ENCODE measurements at places on chromosomes 13 and 19.

DNA sequence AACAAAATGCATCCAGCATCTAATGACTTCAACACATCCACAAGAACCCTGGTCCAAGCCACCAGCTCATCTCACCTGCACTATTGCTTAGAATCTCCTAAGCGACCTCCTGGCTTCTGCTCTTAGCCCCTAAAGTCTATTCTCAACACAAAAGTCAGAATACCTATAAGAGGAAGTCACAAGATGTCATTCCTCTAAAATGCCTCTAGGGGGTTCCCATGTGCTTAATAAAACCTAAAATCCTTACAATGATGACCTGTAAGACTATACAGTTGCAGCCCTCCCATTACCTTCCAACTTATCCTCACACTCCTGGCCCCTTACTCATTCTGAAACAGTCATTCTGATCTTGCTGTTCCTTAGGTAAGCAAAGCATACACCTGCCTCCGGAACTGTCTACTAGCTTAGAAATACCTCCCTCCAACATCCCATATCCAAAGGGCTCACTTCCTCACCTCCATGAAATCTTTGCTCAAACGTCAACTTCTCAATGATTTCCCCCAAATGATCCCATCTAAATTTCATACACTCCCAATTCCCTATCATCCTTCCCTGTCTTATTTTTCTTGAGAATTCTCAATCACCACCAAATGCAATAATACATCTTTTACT is 10.0 kb downstream of the ATP7B start:
- peak; percentile 73 for DNase-seq

DNA sequence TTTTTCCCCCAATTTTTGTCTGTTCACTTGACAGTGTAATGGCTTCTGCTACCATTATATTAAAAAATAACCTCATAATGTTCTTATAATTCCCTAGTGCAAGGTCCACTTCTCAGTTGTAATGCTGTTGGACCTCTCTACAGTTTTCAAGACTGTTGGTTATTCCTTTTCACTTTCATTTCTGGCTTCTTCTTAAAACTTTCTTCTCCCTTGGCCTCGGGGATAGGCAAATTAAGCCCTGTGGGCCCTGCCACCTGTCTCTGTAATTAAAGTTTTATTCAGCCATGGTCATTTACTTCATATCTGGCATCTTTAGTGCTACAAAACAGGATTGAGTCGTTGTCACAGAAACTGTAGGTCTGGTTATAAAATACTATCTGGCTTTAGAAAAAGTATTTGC is 313.5 kb downstream of the KLF12 start:
- no peak for DNase-seq

- DNase-seq, result no peak
Observed at GRCh38 chr19:14337510-14337909, 43.7 kb upstream of the ADGRE5 start.

- DNase-seq, result no peak
Observed at GRCh38 chr19:43406297-43406696, 8.4 kb upstream of the TEX101 start.

- no peak for DNase-seq
Observed at GRCh38 chr13:109680930-109681329, 105.5 kb downstream of the IRS2 start.

DNA sequence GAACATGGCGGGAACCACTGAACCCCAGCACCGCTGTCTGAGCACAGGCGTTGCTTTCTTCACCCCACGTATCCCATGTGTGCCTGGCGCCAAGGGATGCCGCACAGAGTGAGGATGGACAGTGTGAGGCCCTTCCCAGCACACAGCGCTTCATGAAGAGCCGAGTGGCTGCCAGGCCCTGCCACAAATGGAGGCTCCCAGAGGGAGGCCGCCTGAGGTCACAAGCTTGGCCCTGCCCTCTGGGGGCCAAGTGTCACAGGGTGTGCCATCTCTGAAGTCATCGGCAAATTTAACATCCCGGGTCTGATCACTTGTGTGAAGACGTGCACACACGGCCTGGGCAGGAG is 24.4 kb downstream of the MPND start:
- DNase-seq, result no peak

GRCh38 chr19:55353803-55354697 is 469 bp downstream of the COX6B2 start:
- DNase-seq, result no peak

GRCh38 chr19:32138416-32138815 is 207.0 kb upstream of the ZNF507 start:
- DNase-seq, result no peak

DNA sequence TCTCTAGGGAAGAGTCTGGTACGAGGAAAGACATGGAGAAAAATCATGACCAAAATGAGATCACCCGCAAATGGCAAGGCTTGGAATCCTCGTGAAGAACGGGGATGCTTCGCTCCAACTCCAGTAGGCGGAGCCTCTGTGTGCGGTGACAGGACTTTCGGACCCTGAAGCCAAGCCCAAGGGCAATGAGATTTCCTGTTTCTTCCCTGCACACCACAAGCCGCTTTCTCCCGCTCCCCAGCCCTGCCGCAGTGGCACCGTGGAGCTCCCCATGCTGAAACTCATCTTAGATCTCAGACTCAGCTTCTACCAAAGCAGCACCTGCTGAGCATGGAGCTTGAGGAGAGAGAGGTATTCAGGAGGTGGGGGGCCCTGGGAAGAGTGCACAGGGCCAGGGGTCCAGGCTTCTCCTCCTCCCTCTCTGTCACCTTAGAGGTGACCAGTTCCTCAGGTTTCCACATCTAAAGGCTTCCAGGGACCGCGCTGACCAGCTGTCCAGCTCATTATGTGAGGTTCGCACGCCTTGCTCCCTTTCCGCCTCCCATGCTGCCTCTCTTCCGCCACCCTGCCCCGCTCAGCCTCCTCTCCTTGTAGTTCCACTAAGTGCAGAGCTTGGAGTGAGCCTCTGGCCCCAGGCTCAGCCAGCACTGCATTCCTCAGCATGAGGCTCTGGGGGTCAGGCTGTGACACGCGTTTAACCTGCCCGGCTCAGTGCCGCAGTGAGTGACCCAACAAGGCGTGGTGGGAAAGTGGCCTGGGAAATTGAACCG is 153.8 kb upstream of the SOX1 start:
- no peak for DNase-seq

- no peak for DNase-seq
Observed at GRCh38 chr13:76991432-76991795, 467 bp upstream of the CLN5 start.

DNA sequence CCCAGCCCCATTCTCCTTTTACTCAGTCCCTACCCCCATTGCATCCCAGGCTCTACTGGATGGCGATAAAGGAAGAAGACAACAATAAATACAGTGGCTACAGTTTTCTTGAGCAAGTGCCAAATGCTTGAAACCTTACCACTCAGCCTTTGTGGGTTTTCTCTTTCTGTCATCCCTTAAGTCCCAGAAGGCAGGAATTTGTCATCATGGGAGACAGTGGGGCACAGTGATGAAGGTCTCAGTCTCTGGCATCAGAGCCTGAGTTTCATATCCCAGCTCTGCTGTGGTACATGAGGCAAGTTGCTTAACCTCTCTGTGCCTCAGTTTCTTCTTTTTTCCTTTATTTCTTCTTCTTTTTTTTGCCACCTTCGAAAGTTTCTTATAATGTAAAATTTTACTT is 5.1 kb upstream of the COMP start:
- no peak for DNase-seq

DNA sequence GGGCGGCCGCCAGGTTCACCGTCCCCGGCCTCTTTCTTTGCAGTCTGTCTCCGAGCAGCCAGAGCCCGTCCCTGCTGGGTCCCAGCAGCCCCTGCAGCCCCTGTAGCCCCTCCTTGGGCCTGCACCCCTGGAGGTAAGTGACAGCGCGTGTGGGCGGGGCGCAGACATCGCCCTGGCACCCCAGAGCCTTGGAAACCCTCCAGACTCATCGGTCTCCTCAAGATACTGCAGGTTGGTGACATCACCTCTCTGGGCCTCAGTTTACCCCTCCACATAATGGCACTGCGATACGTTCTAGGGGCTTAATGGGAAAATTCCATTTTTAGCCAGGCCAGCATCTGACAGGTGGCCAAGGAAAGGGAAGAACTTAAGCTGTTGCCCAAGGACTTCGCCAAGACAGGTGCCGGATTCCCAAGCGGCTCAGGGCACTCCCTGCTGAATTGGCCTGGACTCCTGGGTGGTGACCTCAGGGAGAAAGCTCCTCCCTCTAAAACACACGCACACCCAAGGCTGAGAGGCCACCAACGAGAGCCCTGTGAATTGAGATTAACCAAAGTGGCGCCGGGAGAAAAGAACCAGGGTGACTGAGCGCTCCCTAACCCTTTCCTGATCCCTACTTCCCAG is 13.1 kb downstream of the MAST3 start:
- no peak for DNase-seq

DNA sequence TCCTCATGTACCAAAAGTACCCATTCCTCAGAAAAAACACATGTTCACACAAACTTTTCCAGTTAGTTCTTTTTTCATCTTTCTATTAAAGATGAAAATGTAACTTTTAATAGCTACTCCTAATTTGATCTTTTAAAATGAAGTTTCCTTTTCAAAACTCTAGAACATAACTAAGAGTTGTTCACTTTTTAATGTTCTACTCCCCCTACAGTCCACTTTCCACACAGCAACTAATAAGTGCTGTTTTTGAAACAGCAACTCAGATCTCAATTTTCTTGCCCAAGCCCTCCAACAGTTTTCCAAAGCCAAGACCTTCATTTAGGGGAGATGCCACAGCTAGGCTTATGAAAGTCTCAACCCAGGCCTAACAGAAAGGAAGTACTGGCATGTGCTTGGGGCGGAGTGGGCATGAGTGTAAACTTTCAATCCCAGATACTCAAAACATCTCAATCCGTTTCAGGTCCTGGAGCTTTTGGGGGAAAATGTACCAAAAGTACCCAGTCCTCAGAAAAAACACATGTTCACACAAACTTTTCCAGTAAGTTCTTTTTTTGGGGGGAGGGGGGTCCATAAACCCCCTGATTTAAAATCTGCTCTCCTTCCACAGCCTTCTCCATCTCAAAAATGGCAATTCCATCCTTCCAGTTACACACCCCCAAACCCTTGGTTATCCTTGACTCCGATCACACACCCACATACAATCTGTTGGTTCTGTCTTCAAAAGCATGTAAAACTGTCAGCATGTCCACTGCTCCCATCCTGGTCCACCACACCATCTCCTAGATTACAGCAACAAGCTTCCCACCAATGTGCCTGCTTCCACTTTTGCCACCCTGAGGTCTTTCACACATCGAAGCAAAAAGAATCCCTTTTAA is 2.0 kb downstream of the FBL start:
- peak; percentile 66 for DNase-seq

GRCh38 chr19:41525989-41526388 is 50.0 kb upstream of the CEACAM21 start:
- no peak for DNase-seq

GRCh38 chr13:108915634-108916512 is 286.5 kb downstream of the MYO16 start:
- peak; percentile 14 for DNase-seq

DNA sequence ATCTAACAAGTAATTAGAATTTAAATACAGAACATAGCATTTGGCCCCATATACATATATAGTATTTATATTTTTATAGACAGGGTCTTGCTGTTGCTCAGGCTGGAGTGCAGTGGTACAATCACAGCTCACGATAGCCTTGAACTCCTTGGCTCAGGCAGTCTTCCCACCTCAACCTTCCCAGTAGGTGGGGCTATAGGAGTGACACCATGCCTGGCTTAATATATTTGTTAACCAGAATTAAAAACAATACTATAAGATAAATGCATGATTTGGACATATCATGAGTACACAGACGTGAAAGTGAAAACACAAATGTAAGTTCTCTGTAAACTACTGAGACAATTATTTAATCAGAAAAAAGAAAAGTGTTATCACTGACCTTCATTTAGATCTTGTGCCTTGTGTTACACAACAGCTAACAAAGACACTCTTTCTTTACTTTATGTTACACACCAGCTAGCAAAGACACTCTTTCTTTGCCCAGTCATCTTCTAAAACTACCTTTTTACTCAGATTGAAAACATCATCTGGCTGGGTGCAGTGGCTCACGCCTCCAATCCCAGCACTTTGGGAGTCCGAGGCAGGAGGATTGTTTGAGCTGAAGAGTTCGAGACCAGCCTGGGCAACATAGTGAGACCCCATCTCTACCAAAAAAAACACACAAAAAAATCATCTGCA is 22.6 kb downstream of the CARS2 start:
- peak; percentile 68 for DNase-seq

DNA sequence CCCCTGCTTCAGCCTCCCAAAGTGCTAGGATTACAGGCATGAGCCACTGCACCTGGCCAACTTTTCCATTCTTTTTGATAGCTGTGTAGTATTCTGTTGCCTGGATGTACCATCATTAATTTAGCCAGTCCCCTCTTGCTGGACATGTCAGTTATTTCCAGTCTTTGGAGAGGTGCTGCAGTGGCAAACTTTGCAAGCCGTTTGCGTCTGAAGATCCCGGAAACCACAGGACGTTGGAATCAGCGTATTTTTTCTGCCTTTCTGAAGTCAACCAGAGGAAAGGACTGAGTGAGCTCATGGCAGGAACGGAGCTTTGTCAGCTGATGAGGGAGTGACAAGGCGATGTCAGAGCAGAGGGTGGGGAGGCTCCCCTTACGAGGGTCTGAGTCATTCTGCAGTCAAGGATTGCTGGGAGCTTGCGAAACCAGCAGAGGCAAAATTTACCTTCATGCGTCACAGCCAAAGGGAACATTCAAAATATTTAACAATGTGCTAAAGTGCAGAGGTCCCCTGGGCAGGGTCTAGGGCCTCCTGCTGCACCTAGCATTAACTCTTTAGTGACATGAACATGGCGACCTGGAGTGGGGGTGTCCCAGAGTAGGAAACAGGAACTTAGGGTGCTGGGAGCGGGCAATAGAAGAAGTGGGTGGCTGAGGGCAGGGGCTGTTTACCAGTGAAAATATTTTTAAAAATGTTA is 5.6 kb downstream of the C5AR1 start:
- DNase-seq, result no peak

GRCh38 chr13:110509971-110510786 is 51.3 kb downstream of the RAB20 start:
- no peak for DNase-seq

- no peak for DNase-seq
Observed at GRCh38 chr19:10045371-10045770, 32.1 kb downstream of the RDH8 start.

- no peak for DNase-seq
Observed at GRCh38 chr19:55241143-55241934, 12.8 kb upstream of the TMEM86B start.

DNA sequence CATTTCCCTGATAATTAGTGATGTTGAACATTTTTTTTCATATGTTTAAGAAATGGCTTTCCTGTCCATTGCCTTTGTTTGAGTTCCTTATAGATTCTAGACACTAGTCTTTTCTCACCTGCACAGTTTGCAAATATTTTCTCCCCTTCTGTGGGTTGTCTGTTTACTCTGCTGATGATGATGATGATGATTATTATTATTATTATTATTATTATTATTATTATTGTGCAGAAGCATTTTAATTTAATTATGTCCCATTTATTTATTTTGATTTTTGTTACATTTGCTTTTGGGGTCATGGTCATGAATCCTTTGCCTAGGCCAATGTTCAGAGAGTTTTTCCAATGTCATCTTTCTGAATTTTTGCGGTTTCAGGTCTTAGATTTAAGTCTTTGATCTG is 492.5 kb upstream of the TSHZ3 start:
- no peak for DNase-seq

- peak; percentile 64 for DNase-seq
Observed at GRCh38 chr19:49851456-49852259, 699 bp downstream of the PTOV1 start.

GRCh38 chr13:21333186-21333585 is 125.9 kb downstream of the ZDHHC20 start:
- no peak for DNase-seq

Data from NCI-H526 (cell line).